ENCODE measurements at places on chromosomes 4 and X.
A peak's percentile ranks its signal among the peaks of the same experiment; 100 is the strongest.

DNA sequence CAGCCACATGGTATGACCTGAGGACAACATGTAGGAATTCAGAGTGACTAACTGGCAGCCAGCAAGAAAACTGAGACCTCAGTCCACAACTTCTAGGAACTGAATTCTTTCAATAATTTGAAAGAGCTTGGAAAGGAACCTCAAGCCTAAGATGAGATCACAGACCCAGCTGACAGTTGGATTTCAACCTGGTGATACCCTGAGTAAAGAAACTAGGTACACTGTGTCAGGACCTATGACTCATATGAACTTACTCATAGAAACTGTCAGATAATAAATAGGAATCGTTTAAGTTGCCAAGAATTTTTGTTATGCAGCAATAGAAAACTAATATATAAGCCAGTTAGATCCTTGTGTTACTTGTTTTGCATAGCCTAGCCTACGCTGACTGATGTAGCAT, 102.4 kb upstream of the DCAF12L1 start:
- DNase-seq: no peak

GRCh38 chrX:50765986-50766385, 48.0 kb downstream of the SHROOM4 start:
- DNase-seq: no peak

GRCh38 chrX:44330227-44330626, 13.2 kb downstream of the EFHC2 start:
- DNase-seq: peak; percentile 26

GRCh38 chrX:10728806-10729389, 108.5 kb upstream of the MID1 start:
- no peak for DNase-seq

GRCh38 chrX:69143530-69143929, 21.7 kb downstream of the PJA1 start:
- DNase-seq: no peak

- DNase-seq: no peak
Observed at GRCh38 chr4:2472187-2472586, 3.3 kb downstream of the RNF4 start.

DNA sequence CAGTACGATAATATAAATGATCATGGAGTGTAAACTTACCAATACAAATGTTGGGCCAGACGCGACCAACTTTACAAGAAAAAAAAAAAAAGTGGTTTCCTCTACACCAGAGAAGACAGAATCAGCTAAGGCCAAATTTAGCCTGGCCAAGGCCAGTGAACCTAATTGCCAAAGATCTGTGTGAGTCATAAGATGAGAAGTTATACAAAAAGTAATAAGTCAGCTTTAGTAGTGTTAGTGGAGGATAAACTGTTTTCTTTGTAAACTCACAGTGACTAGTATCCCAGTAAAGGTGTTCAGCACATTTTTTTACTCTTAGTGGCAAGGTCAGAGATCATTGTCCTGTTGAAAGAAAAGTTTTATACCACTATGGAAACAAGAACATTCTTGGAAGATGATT, 531.4 kb upstream of the TECRL start:
- DNase-seq: no peak

DNA sequence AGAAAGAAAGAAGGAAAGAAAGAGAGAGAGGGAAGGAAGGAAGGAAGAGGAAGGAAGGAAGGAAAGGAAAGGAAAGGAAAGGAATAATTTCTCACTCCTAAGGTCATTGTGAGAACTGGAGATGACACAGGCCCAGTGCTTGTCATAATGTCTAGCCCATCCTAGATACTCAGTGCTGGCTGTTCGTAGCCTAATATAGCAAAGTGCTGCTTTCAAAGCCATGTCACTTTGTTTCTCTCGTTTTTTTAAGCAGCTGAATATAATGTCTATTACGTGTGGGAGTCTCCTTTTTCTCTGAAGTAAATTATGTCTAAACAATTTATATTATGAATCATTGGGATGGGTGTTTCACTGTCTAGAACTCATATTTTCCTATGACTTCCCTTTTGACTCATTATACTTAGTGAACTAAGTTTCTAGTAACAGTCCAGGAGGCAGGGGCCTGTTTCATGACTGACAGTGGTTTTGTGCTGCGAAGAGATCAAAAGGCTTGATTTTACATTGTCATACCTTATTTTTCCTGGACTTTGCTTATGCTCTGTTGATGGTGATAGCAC, 327.0 kb upstream of the ZFP42 start:
- no peak for DNase-seq

DNA sequence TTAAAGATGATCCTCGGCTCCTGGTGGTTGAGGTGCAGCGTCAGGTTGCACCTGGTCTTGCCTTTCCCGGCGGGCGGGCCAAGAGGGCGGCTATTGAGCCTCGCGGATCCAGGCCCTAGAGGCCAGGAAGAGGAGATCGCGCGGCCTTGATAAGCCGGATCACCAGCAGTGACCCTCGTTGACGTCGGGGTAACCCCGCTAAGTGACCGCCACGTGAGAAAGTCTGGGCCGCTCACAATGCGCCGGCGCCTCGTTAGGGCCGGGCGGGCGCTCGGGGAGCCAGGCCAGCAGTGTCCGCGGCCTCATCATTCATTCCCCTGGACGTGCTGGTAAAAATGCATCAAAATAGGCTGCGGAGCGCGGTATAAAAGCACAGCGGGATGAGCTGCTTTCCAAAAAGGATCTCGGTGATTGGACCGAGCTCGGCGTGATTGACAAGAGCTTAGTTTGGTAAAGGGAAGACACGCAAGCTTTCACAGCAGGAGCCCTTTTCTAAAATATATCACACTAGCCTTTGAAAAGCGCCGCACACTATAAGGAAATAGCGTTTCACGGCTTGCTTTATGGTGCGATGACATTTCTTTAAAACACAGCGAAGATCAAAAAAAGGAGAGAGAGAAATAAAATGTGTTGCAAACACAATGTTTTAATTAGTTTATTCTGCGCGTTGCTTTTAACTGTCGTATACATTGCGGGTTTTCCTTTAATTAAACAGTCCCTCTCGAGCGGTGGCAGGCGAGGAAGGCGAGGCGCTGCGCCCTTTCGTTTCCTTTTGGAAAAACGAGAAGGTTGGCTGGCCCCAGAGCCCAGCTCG, 15.9 kb upstream of the ZIC3 start:
- DNase-seq: no peak

GRCh38 chrX:1581132-1581531, 10.3 kb upstream of the AKAP17A start:
- peak; percentile 80 for DNase-seq

DNA sequence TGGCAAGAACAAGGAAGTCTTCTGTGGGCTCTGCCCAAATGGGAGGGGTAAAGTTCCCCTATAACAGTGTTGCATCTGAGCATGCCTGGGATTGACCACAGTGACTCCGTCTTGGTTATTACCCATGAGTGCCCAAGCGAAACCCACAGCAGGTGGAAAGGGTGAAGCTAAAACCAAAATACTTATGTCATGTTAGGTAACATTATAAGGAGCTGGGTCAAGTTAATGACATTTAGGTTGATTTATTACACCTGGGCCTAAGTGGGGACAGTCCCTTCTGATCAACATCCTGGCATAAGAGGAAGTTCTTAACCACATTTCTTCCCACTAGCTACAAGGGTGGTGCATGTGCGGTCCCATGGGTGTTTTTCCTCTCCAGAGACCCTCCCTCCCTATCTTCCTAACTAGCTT, 1.3 kb upstream of the ZNF732 start:
- DNase-seq: no peak

DNA sequence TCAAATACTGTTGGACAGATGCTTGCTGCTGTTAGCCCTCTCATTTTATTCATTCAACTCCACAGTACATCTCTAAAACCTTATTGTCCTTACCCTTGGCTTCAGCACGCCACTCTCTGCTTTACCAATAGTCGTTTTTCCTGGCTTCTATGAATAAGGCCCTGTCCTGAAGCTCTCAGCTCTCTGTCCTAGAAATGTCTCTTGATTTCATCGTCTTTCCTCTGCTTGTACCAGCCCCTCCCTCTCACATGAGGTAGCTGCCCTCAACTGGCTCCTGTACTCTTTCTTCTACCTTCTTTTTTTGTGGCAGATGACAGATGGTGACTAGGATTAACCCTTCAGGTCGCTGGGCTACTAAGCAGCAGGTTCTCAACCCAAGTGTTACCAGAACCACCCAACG, 11.4 kb downstream of the ADGRA3 start:
- no peak for DNase-seq

DNA sequence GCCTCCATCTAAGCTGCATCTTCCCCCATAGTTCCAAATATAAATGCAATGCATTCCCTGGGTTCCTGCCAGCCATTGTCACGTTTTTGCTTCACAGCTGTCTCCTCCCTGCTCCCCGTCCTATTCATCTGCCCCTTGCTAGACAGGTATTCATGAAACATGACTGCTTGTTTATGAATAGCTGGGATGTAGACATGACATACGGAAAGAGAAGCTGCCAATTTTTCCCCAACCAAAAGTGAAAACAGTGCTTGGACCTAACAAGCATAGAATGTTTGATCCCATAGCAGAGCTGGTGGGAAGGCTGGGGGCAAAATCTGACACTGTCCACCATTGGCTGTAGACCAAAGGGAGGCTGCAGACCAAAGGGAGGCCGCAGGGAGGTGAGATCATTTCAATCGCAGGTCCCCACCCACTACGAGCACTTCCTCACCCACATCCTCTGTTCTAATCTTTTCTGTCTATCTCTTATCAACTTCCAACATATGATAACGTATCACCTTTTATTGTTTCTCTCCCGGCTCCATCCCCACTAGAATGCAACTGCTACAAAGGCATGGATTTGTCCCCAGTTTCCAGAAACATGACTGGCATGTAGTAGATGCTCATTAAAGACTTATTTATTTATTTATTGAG, 8.5 kb upstream of the GYG2 start:
- DNase-seq: no peak

- no peak for DNase-seq
Observed at GRCh38 chr4:140239311-140239710, 85.3 kb upstream of the MAML3 start.

DNA sequence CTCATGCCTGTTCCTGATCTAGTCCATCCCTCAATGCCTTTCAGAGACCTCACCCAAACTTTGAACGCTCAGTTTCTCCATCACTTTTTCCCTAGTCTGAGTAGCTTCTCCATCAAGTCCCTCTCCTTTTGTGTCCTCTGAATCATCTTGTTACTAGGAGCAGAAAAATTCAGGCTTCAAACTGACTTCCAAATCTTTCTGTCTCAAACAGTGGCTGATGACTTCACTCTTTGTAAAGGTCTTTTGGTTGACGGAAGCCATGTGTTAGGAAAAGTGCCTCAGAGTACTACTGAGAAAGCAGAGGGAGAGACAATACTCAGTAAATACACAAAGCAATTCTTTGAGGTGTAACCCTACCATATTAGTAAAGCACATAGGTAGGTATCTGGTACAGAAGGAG, 65.7 kb upstream of the CAMK2D start:
- DNase-seq: no peak

- no peak for DNase-seq
Observed at GRCh38 chr4:56681158-56681852, at the start of gene HOPX. HOPX (minus strand) TSS chr4:56681296; CDS start chr4:56657816, 23,480 bp downstream.

- peak; percentile 0 for DNase-seq
Observed at GRCh38 chrX:63128509-63128908, 222.6 kb downstream of the SPIN4 start.

Data from CD4-positive, alpha-beta T cell treated with Interleukin-21 for 1 hour (primary cell).